ENCODE measurements at places on chromosomes 13 and 19.

DNA sequence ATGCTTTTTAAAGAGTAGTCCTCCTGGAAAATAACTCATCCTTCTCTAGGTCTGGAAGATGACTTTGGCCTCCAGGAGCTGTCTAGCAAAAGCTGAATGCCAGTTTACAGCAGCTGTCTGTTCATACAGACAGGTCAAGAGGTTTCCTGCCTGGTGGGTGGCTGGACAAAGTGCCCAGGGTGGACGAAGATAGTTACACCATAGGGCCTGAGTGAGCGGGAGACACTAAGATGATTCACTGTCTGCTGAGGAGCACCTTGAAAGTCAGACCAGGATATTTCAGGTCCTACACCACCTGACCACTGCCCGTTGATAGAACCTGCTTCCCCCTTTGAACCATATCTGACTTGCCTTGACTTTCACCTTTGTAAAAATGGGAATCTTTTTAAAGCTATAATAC lies 49.2 kb upstream of the RCBTB2 start:
- DNase-seq = no peak

DNA sequence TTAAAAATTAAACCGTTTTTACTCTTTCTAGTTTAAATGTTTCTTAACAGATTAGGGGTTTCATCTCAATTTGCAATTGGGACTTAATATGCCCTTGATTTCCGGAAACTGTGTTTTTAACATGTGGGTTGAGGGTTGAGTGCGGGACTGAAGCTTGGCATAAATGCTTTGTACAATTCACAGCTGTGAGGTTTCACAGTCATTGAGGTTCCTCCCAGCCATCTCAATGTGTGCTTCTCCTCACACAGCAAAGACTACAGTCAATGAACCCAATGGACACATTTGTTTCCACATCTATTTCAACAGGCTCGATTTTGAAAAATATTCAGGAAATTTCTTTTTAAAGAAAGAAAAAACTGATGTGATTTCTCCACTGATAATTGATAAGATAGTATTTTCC lies 328.6 kb downstream of the TBC1D4 start:
- no peak for DNase-seq

GRCh38 chr19:11596156-11596555 lies 1.1 kb upstream of the ZNF627 start:
- no peak for DNase-seq

- DNase-seq = no peak
These were observed 30.9 kb downstream of the SERP2 start for GRCh38 chr13:44404261-44405132.
